ENCODE measurements at places on chromosomes 6 and 20.

DNA sequence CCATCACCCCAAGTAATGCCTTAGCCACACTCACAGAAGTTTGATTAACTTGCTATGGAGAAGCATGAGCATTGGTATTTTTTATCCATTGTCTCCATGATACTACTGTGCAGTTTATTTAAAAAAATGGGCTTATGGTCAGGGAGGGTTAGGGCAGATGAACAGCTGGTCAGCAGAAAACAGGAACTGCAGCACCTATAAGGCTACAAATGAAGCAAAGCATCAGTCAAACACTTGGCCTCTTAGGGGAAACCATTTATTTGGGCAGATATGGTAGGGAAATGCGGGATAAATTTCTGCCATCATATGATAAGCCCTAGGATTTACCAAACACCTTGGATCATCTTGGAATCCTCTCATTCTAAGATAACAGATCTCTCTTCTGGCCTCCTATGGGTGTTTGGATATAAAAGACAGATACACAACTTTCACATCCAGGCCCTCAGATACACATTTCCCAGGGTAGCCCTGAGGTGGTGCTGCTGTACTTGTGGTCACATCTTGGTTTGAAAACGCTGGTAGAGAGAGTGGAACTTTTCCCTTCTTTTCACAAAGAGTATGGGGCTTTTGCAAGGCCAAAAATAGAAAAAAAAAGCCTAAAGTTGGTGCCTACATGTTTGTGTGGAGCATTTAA lies 42.8 kb upstream of the AHI1 start:
- peak; percentile 61 for DNase-seq

DNA sequence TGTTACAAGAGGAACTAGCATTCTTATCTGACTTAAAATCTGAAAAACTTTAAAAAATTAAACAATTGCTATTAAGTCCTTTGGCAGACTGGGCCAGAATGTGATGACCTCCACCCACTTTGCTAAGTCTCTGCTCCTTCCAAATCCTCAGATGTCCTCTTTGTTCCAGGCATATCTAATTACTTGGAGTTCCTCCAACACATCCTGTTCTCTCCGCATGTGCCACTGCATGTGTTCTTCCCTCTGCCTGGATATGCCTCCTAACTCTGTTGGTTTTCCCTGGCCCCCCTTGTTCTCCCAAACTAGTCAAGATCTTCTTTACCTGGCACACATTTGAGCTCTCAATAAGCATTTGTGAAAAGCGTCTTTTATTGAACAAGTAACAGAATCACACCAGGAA lies 23.1 kb downstream of the ELOVL2 start:
- no peak for DNase-seq

- no peak for DNase-seq
Observed at GRCh38 chr6:24497254-24497970, 2.6 kb downstream of the ALDH5A1 start.

GRCh38 chr6:160121981-160122380 lies 366 bp downstream of the SLC22A1 start:
- no peak for DNase-seq

- DNase-seq, result no peak
Observed at GRCh38 chr6:28597924-28598722, 72.4 kb downstream of the GPX5 start.

DNA sequence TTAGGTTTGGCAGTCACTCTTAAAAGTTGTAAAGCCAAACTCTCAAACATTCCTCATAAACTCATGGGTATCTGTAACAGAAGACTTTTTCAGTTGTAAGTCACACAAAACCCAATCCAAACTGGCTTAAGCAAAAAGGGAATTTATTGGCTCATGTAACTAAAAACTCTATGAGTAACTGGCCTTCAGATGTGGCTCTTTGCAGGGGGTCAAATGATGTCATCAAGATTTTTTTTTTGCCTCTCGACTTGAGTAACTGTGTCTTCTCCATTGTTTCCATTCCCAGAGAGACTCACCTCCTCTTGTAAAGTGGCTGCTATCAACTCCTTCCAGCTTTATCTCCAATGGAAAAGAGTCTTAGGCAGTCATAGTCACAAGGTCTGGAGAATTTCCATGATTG lies 645.0 kb downstream of the DHX35 start:
- peak; percentile 85 for DNase-seq

- DNase-seq, result no peak
Observed at GRCh38 chr6:109002051-109002697, 92.5 kb downstream of the SESN1 start.

- no peak for DNase-seq
Observed at GRCh38 chr20:46797206-46797605, 87.8 kb downstream of the SLC2A10 start.

- no peak for DNase-seq
Observed at GRCh38 chr20:22315771-22316170, 268.6 kb downstream of the FOXA2 start.

GRCh38 chr6:34466242-34467185 lies 638 bp downstream of the PACSIN1 start:
- DNase-seq, result no peak

- no peak for DNase-seq
Observed at GRCh38 chr20:695165-695866, 19.7 kb upstream of the SCRT2 start.

GRCh38 chr6:129141499-129141898 lies 258.6 kb downstream of the LAMA2 start:
- peak; percentile 52 for DNase-seq

DNA sequence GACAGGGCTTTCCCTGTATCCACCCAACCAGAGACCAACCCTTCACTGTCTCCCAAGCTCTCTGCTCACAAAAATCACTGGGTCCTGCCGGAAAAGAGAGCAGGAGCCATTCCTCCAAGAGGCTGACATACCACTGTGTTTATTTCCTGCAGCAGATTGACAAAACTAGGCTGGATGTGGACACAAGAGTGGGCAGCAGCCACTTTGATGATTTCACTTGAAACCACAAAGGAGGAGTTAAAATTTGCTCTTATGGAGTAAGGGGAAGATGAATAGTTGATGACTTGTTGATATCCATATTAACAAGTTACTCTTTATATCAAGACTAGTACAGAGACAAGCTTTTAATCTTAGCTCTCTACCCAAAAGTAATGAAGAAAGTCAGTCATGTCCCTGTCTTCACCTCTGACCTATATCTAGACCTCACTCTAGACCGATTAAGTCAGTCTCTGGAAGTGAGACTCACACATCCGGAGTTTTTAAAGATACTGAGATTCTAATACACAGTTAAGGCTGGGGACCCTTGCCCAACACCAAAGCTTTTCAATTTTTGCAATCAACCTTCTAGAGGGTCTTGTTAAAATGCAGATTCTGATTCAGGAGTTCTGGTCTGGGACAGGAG lies 73.8 kb downstream of the SCML4 start:
- DNase-seq, result no peak

- DNase-seq, result no peak
Observed at GRCh38 chr20:37344506-37345338, 1.2 kb upstream of the SRC start.

DNA sequence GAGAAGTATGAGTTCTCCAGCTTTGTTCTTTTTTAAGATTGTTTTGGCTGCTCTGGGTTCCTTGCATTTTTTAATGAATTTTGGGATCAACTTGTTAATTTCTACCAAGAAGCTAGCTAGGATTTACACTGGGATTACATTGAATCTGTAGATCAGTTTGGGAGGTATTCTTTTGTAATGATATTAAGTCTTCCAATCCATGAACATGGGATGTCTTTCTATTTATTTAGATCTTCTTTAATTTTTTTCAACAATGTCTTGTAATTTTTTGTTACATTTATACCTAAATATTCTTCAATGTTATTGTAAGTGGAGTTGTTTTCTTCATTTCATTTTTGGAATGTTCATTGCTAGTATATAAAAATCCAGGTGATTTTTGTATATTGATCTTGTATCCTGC lies 12.5 kb downstream of the PRIM2 start:
- DNase-seq, result no peak

DNA sequence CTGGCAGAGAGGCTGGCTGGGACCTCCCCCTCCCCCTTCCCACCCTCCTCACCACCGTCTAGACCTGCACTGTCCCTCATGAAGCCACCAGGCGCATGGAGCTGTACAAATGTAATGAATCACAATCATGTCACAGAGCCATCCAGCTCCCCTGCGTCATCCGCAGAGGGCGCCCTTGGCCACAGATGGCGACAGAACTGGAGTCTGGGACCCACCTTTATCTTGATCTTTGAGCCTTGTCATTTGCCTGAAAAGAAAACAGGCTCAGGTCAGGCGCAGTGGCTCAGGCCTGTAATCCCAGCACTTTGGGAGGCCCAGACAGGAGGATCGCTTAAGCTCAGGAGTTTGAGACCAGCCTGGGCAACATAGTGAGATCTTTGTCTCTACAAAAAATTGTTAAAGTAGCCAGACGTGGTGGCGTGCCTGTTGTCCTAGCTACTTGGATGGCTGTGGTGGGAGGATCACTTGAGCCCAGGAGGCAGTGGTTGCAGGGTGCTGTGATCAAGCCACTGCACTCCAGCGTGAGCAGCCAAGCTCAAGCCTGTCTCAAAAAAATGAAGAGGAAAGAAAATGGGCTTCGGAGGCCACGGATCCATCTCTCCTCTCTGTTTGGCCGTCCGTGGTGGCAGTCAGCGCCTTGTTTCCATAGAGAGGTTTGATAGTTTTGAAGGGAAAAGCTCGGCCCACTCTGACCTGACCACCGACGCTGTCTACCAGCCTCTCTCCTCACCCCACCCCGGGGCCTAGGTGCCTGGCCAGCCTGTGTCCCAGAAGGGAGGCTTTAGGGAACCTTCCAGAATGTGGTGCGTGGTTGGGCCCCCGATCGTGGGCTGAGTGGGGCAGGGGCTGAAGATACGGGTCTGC lies 6.2 kb downstream of the COL9A3 start:
- no peak for DNase-seq
